GF-D8 (cell line): ENCODE measurements at places on chromosomes 3 and 15.

DNA sequence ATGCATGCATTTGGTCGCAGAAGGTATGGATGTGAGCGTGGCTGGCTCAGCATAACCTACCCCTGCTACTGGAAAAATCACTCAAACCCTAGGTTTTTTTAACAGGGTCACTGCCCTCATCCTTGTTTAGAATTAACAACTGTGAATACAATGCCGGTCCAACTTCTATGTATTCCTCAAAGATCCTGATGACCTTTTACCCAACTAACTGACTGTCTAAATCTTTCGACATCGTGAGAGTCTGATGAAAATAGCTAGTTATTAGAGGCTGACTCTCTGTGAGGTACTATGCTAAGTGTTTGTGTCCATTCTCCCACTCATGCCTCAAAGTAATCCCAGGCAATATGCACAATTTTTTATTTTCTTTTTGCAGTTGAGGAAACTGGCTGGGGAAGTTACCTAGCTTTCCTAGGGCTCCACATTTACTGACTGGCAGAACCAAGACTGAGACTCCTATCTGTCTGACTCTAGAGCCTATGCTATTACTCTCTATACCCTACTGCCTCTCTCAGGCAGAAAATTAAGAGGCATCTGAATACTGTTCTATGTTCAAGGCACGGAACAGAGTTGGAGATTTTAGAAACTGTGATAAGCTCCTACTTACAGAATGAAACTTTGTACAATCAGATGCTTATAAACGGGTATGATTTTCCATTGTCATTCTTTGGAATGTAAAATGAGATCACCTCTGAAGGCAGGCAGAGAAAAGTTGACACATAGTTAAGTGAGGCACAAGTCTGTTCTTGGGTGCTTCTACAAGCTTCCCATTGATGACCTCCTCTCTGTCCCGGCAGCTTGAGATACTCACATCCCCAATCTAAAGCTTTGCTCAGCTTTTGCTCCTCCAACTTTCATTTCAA is 56.4 kb downstream of the FILIP1L start:
- DNase-seq, result no peak

GRCh38 chr15:87707566-87708130 is 548.9 kb downstream of the NTRK3 start:
- DNase-seq, result no peak

- DNase-seq, result no peak
These were observed 62.4 kb downstream of the COL8A1 start for GRCh38 chr3:99700631-99701268.

DNA sequence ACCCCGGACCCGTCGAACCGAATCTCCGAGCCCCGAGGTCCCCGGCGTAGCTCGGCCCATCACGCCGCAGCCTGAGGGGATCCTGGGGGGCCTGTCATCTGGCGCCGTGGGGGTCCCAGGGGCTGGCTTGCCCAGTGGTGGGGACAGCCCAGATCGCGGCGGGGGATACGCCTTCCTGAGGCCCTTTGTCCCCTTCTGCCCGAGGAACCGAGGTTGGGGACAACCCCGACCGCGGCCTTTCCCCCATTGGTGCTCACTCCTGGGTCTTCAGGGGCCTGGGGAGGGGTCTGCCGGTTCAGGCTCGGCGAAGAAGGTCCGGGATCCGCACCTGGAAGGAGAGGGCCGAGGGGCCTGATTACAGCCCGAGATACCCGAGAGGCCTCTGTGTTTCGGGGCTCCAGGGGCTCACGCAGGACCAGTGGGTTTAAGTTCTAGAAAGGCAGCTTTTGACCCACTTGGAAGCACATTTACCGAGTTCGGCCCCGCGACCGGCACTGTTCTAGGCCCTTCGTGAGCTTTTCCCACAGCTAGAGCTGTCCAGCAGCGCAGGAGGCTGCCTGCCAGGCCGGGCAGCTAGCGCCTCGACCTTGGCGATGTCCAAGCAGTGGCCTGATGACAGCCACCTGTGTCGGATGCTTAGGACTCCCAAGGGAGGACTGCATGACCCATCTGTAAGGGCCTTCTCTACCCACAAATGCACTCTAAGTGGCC is 504 bp downstream of the ABHD2 start:
- no peak for DNase-seq

DNA sequence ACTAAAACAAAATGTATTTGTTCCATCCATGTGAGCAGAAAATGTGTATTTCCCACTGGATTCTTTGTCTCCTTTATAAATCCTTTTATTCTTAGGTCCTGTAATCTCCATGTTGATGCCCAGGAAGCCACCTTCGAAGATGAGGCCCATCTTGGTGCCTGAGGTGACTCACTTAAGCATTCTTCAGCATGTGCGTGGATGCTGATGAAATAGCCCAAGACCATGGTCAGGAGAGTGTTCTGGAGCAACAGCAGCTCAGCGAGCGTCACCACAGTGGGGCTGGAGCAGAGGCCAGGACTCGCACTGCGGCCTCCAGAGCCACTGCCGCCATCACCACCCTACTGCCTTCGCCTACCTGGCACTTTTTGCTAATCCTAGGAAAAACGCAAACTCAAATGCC is 520.9 kb downstream of the FHIT start:
- DNase-seq, result no peak

DNA sequence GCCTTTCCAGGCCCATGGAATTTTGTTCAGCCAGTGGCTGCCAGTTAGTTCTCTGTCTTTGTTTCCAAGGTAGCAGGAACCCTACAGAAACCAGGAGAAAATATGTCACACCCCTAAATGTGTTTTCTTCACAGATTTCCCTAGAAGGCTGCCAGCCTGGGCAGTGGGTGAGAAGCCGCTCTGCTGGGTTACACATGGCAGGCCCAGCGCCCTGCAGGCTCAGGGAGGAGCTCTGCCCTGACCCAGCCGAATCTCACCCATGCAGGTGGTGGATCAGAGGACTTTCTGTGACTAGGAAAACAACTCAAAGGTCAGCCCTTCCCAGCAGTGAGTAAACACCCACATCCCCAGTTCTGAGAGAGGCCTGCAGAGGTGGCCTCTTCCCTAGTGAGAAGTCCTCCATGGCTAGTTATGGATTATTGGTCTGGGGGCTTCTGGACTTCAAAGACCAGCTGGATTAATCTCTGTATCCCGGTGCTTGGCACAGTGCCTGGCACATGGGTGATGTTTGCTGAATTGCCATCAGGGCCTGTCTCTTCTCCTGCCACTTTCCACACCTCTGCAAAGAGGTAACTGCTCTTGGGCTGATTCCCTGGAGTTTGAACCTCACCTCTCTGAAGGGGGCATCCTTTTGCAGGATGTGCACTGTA is 34.7 kb upstream of the BDH1 start:
- DNase-seq, result no peak

DNA sequence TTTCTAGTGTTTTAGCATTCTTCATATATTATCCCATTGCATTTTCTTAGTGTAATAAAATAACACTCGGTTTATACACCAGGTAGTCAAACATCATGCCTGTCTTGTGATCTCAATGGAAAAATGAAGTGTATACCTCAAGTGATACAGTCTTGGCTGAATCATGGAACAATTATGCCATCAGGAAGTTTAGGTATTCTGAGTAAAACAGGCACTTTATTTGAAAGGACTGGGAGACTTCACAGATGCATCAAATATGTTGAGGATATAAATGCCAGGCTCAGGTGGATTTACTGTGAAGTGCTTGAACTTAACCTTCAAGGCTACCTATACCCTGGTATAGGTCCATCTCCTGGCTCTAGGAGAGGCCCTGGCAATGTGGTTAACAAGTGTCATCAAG is 8.5 kb downstream of the TGFBR2 start:
- DNase-seq, result no peak

GRCh38 chr3:87710028-87710427 is 348.8 kb downstream of the CGGBP1 start:
- DNase-seq, result no peak
